ENCODE measurements at places on chromosomes 12 and 14. TPM values are rescaled to one million over a fixed set of nuclear protein-coding genes. Genes with fewer than 3 reads are reported as not detected.

GRCh38 chr14:92486881-92487280 is 26.7 kb upstream of the RIN3 start:
- DNase-seq, result no peak

DNA sequence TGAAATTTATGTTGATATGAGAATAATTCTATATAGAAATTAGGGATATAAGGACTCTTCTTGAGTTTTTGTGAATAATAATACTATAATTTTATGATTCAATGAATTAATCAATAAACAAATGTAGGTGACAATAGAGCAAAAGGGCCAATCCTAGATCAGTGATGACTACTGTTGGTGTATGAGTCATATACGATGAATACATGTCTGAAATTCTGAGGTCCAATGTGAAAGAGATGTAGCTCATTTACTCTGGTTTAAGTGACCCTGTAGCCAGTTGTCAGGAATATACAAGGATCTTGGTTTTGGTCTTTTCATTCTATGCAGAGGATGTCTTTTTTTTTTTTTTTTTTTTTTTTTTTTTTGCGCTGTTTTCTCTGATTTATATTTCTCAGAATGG is 72.1 kb upstream of the RTL1 start:
- DNase-seq, result no peak

DNA sequence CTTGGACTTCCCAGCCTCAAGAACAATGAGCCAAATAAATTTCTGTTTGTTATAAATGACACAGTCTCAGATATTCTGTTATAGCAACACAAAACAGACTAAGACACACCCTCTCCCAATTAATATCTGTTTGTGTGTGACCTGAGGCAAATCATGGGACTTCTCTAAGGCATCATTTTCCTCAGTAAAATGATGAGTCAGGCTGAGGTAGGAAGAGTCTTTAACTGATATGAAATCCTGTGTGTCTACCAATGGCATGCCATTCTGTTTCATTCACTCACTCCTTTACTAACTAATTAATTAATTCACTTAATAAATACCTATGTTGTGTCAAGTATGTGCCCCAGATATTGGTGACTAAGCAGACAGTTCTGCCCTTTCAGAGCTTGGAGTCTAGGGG is 258.4 kb upstream of the CRY1 start:
- DNase-seq, result no peak

The POTEM gene
- not detected for total RNA-seq

DNA sequence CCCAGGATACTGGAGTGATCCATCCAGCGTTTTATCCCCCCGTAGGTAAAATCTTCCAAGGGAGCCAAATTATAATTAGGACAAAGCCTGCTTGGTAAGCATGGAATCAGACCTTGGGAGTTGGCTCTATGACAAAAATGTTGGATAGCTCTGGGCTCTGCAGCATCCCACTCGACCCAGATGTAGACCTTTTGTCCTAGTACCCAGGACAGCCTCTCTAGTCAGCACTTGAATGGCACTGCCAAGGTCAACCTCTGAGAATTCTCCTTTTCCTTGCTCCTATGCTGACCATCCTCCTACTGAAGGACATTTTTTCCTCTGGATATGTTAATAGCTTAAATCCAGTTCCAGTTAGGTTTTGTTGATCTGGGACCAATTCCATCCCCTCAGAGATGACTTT is 104.7 kb upstream of the SLC35F4 start:
- DNase-seq, result no peak

The CCDC196 gene
- total RNA-seq, result 1.1 TPM

- no peak for DNase-seq
Observed at GRCh38 chr12:56676851-56677580, 11.1 kb downstream of the PTGES3 start.

DNA sequence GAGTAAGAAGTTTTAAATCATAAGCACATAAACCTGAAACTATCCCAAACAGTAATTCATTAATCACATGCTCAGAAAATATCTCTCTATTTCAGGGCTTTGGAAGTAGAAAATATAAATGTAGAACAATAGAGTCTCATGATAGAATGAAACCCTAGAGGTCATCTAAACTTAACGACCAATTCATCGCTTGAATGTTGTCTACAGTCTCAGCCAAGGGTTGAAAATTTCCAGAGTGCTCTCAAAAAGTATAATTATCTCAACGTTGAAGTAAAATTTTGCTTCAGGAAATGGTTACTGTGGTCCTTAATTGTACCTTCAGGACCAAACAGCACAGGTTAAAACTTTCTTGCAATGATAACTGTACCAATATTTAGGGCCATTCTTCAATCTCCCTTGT is 1053.6 kb upstream of the SEL1L start:
- no peak for DNase-seq

- no peak for DNase-seq
Observed at GRCh38 chr12:86138770-86139169, 117.4 kb downstream of the MGAT4C start.

GRCh38 chr14:75427126-75427481 is 718 bp upstream of the JDP2 start:
- no peak for DNase-seq

GRCh38 chr14:86168371-86168770 is 638.4 kb downstream of the FLRT2 start:
- DNase-seq, result no peak

DNA sequence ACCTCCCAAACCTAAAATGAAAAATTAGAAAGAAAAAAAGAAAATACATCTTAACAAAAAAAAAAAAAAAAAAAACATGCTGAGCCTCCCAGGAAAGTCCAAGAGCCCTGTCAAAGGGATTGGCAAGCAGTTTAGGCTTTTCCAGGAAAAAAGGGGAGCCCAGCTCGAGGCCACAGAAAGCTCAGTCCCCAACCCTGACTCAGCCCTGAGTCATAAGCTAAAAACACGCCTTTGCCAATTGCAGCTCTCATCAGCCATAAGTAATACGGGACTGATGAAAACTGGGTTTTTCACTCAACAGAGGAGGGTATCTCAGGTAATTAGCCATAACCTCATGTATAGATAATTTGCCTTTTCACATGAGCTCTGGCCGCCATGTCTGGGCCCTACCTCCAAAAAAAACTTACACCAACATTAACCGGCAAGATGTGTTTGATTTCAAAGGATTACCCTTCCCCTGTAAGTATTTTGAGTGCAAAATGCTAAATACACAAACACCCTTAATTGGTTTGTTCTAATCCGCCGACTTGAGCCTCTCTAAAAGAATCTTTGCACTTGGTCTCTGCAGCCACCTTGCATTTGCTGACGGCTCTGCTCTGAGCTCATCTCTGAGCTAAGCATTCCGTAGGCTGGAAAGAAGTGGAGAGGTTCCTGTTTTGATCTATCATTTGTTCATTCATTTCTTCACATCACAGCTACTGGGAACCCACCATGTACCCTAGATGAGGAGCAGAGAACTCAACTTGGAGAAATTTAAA is 319.2 kb downstream of the BCL11B start:
- no peak for DNase-seq

- DNase-seq, result no peak
Observed at GRCh38 chr12:30485230-30485890, 210.3 kb downstream of the IPO8 start.

The LAG3 gene
- total RNA-seq, result not detected

The MNAT1 gene
- 15.6 TPM for total RNA-seq

DNA sequence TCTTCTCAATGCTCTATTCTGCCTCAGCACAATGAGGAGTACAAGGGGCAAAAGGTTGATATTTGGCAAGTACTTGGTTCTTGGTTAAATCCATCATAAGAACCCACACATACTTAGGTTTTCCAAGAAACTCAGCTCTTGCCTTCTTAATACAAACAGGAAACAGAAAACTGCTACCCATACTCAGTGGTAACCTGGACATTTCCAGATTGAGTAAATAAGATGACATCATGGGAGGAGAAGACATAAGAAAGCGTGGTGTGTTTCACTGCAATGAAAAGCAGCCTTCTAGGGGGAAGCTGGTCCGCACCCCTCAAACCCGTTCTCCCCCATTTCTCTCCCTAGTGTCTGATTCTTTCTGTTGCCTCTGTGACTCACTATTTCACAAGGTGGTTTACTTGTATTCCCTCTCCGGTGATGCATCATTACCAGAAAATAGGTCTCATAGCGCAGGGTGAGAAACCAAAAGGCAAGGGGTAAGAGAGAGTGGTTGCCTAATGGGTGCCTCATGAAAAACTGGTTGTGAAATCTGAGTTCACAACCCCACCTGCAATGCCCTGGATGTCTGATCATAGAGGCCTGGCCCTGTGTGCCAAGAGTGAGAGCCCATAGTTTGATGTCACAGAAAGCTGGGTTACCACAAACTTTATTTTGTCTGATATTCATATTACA is 326.5 kb upstream of the TBX3 start:
- DNase-seq, result no peak

GRCh38 chr14:22794551-22794951 is 20.7 kb downstream of the SLC7A7 start:
- no peak for DNase-seq

DNA sequence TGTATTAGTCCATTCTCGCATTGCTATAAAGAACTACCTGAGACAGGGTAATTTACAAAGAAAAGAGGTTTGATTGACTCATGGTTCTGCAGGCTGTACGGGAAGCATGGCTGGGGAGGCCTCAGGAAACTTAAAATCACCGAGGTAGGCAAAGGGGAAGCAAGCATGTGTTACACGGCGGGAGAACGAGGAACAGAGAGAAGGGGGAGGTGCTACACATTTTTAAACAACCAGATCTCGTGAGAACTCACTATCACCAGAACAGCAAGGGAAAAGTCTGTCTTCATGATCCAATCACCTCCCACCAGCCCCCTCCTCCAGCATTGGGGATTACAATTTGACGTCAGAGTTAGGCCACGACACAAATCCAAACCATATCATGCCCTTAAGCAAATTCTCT is 13.3 kb upstream of the MAX start:
- DNase-seq, result no peak

Measured in pancreas (tissue), 10 donors.